ENCODE measurements at places on chromosomes 16 and 17.

DNA sequence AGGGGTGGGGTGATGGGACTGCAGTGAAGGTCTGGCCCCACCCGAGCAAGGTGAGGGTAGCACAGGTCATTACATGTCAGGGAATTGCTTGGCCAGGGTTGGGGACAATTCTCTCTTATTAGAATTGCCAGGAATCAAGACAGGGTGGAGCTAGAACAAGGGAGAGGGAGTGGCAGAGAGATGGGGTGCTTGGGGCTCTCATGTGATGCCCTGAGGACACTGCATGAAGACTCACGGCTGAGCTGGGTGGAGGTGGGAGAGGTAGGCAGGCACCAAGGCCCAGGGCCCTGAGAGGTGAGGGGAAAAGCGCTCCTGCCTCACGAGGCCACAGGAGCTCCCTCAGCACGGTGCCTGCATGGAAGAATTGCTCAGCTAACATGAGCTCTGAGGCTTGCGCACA is 3.6 kb downstream of the DPEP1 start:
- peaks cover 5% of the 10 kb centered on the region for H3K36me3 ChIP-seq
- H3K27me3 ChIP-seq, result peaks cover 2% of the 10 kb centered on the region
- H3K4me1 ChIP-seq, result peaks cover 10% of the 10 kb centered on the region
- peak overlapping the region; percentile 42 for H3K4me3 ChIP-seq

DNA sequence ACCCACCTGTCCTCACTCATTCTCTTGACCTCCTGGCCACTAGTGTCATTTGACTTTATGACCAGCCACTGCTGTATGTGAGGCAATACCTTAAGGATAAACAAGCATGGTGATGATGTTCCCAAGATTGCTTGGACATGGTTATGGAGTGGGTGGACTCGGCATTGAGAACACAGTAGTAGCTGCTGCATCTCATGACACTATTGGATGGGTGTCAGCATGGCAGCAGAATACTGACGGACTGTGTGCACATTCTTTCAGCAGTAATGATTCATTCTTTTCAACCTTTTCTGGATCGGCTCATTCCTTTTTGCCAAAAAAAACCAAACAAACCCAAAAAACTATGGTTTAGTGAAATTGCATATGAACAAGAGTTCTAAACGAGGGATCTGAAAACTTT is 13.5 kb downstream of the SPECC1 start:
- no peak overlapping the region for H3K27ac ChIP-seq
- no peak overlapping the region for H3K4me3 ChIP-seq
- peaks cover 30% of the 10 kb centered on the region for H3K27me3 ChIP-seq
- DNase-seq, result no peak
- H3K36me3 ChIP-seq, result no peaks in the 10 kb centered on the region

- no peaks in the 10 kb centered on the region for H3K27me3 ChIP-seq
- no peak for DNase-seq
- peaks cover 55% of the 10 kb centered on the region for H3K36me3 ChIP-seq
- H3K4me3 ChIP-seq, result no peak overlapping the region
Observed at GRCh38 chr16:50360033-50360778, 8.6 kb downstream of the BRD7 start.

GRCh38 chr17:74094651-74095050 is 108.8 kb upstream of the RPL38 start:
- no peak for DNase-seq
- H3K4me1 ChIP-seq, result no peaks in the 10 kb centered on the region
- no peak overlapping the region for H3K27ac ChIP-seq

- peaks cover 8% of the 10 kb centered on the region for H3K4me1 ChIP-seq
- peaks cover 40% of the 10 kb centered on the region for H3K27me3 ChIP-seq
- no peak overlapping the region for H3K4me3 ChIP-seq
- DNase-seq, result no peak
- no peaks in the 10 kb centered on the region for H3K36me3 ChIP-seq
Observed at GRCh38 chr17:77572065-77572601, 386.4 kb upstream of the TNRC6C start.

- no peaks in the 10 kb centered on the region for H3K36me3 ChIP-seq
- H3K27me3 ChIP-seq, result no peaks in the 10 kb centered on the region
- no peak overlapping the region for H3K4me3 ChIP-seq
- no peak overlapping the region for H3K27ac ChIP-seq
- peaks cover 13% of the 10 kb centered on the region for H3K4me1 ChIP-seq
Observed at GRCh38 chr17:75301049-75301448, 11.8 kb upstream of the SLC25A19 start.

GRCh38 chr17:29331708-29332085 is 37.7 kb upstream of the NUFIP2 start:
- no peaks in the 10 kb centered on the region for H3K36me3 ChIP-seq
- no peak for DNase-seq
- H3K4me3 ChIP-seq, result no peak overlapping the region
- no peaks in the 10 kb centered on the region for H3K4me1 ChIP-seq

GRCh38 chr17:61255647-61256046 is 144.0 kb upstream of the TBX2 start:
- H3K4me3 ChIP-seq, result no peak overlapping the region
- H3K27me3 ChIP-seq, result no peaks in the 10 kb centered on the region
- peaks cover 25% of the 10 kb centered on the region for H3K4me1 ChIP-seq
- no peak for DNase-seq

DNA sequence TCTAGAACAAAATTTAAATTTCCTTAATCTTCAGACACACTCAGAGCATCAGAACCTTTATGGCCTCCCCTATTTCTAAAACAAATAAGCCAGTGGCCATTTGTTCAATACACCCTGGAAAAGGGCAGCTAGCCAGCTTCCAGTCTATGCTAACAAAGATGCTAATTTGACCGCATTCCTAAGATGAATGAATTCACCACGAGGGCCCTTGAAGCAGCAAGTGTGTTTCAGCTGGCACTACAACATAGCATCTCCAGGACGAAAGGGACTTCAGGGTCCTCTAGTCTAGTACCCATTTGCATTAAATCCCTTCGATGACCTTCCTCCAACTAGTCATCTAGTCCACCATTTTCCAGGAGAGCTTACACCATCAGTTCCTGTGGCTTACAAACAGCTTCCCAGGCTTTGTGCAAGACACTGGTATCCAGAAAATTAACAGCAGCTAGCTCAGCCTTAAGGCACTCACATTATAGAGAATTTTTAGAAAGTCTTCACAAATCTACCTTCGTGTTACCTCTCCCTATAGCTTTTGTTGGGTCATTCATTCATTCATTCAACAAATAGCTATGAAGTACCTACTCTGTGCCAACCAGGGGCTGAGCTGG is 10.9 kb downstream of the KRT37 start:
- no peaks in the 10 kb centered on the region for H3K27me3 ChIP-seq
- H3K4me1 ChIP-seq, result peaks cover 5% of the 10 kb centered on the region
- H3K36me3 ChIP-seq, result no peaks in the 10 kb centered on the region

DNA sequence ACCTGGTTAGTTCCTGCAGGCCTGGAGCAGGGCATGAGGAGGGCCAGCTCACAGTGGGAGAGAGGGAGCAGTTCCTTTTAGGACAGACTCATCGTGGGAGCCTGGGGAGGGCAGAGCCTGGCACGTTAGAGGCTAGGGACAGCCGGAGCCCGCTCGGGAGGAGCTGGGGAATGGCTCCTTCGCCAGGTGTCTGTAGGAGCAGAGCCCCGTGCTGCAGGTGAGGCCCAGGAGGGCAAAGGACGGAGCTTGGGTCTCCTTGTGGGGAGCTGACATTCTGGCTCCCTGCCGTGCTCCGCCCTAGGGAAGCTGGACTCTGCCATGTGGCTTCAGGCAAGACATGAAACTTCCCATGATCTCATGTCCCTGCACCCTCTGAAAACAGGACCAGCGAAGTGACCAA is 18.7 kb upstream of the MTSS2 start:
- no peak overlapping the region for H3K4me3 ChIP-seq
- H3K36me3 ChIP-seq, result no peaks in the 10 kb centered on the region
- no peak overlapping the region for H3K27ac ChIP-seq
- no peaks in the 10 kb centered on the region for H3K27me3 ChIP-seq
- DNase-seq, result no peak

GRCh38 chr17:45784293-45784740 is at the start of gene CRHR1:
TSS of gene CRHR1 (plus strand) at chr17:45784320. CDS start at chr17:45784545, 225 bp downstream.
- H3K4me3 ChIP-seq, result peak within 1 kb of the TSS; percentile 59
- no peaks in the 10 kb centered on the region for H3K36me3 ChIP-seq
- DNase-seq, result no peak
- H3K27ac ChIP-seq, result no peak within 1 kb of the TSS

DNA sequence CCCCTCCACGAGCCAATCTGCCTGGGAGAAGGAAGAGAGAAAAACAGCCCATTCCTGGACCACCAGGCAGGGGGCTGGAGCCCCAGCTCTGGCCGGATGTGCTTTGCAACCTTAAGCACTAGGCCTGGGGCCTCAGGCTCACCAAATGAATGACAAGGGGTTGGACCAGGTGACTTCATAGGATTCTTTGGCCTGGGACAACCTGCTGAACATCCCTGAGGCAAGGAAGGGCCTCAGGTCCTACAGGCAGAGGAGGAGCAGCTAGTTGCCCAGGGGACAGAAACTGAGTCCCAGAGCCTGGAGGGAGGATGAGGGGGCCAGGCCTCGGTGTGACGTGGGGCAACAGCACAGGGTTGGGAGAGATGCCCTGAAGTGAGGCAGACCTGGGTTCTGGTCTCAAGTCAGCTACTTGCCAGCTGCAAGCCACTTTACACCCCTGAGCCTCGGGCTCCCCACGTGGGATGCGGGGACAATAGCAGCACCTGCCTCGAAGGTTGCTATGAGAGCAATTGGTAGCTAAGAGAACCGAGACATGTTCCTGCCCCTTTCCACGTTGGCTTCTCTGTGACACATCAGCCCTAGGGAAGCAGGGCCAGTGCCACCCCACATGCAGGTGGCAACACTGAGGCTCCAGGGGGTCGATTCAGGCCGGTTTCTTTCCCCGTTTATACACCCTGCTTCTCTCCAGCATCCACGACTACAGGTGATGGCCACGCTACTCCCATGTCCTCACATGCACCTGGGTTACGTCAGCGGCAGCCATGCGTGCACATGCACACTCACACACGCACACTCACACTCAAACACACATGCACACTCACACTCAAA is 42.6 kb downstream of the CFAP20 start:
- no peaks in the 10 kb centered on the region for H3K27me3 ChIP-seq
- peaks cover 5% of the 10 kb centered on the region for H3K4me1 ChIP-seq
- DNase-seq, result no peak
- no peak overlapping the region for H3K27ac ChIP-seq
- no peak overlapping the region for H3K4me3 ChIP-seq

GRCh38 chr17:725084-725483 is 7.3 kb upstream of the TLCD3A start:
- DNase-seq, result no peak
- H3K27me3 ChIP-seq, result no peaks in the 10 kb centered on the region
- H3K4me1 ChIP-seq, result no peaks in the 10 kb centered on the region
- no peak overlapping the region for H3K4me3 ChIP-seq

DNA sequence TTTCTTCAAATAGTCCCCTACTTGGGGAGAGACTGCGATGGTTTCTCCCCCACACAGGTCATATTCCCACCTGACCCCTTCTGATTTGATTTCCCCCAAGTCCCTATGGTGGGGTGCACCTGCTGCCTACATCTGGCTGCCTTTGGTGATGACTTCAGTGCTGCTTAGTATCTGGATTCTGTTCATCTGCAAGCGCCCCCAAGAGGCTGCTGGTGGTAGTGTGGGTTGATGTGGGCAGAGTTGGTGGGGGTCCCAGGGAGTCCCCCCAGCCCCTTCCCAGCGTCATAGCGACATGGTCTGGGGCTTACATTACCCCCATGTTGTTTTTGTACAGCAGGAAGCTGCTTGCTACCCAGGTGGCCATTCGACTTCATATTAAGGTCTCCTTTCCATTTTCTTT is 99.2 kb downstream of the NTN1 start:
- H3K27me3 ChIP-seq, result peaks cover 6% of the 10 kb centered on the region
- no peak overlapping the region for H3K27ac ChIP-seq
- peak; percentile 24 for DNase-seq
- H3K4me3 ChIP-seq, result no peak overlapping the region

GRCh38 chr17:36072431-36073121 is 8.5 kb downstream of the CCL18 start:
- H3K27me3 ChIP-seq, result peaks cover 9% of the 10 kb centered on the region
- peaks cover 25% of the 10 kb centered on the region for H3K4me1 ChIP-seq
- peak; percentile 80 for DNase-seq
- H3K27ac ChIP-seq, result no peak overlapping the region
- no peaks in the 10 kb centered on the region for H3K36me3 ChIP-seq
- no peak overlapping the region for H3K4me3 ChIP-seq

DNA sequence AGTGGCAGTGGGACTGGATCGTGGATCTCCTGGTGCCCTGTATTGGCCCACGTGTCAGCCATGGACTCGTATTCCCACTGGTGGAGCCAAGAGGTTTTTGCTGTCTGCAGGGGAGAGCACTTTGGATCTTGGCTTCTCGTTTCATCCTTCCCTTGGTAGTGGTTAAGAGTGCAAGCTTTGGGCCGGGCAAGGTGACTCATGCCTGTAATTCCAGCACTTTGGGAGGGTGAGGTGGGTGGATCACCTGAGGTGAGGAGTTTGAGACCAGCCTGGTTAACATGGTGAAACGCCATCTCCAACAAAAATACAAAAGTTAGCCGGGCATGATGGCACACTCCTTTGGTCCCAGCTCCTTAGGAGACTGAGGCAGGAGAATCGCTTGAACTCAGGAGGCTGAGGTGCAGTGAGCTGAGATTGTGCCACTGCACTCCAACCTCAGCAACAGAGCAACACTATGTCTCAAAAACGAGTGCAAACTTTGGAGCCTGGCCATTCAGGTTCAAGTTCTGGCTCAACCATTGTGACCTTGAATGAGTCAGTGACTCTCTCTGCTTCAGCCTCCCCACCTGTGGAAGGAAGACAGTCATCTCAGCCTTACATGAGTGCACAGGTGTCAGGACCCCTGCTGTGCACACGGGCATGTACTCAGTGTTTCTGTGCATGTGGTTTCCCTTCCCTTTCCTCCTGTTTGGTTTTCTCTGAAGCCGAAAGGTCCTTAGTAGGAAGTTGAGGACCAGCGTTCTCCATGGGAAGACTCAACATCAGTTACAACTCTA is 57.4 kb downstream of the PLCG2 start:
- peaks cover 3% of the 10 kb centered on the region for H3K27me3 ChIP-seq
- DNase-seq, result no peak
- H3K4me3 ChIP-seq, result no peak overlapping the region
- H3K4me1 ChIP-seq, result peaks cover 45% of the 10 kb centered on the region
- no peaks in the 10 kb centered on the region for H3K36me3 ChIP-seq

DNA sequence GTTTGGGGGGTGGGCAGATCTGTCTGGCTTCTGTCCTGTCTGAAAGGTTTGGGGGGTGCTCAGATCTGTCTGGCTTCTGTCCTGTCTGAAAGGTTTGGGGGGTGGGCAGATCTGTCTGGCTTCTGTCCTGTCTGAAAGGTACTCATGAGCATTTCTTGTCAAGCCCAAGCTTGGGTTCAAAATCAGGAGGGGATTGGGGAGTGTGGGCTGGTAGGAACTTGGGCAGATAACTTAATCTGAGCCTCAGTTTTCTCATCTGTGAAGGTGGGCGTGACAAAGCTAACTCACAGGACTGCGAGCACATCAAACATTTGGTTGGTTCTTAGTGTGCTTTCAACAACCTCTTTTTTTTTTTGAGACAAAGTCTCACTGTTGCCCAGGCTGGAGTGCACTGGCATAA is 35.2 kb downstream of the HAPSTR1 start:
- H3K36me3 ChIP-seq, result peaks cover 24% of the 10 kb centered on the region
- peak overlapping the region; percentile 48 for H3K27ac ChIP-seq
- no peaks in the 10 kb centered on the region for H3K27me3 ChIP-seq

- peaks cover 49% of the 10 kb centered on the region for H3K36me3 ChIP-seq
- H3K27me3 ChIP-seq, result no peaks in the 10 kb centered on the region
- H3K4me3 ChIP-seq, result peak overlapping the region; percentile 38
Observed at GRCh38 chr16:88806491-88807111, 3.0 kb downstream of the CDT1 start.
